ENCODE measurements at places on chromosomes 12 and 14. TPM values are rescaled to one million over a fixed set of nuclear protein-coding genes. Genes with fewer than 3 reads are reported as not detected.
A peak's percentile ranks its signal among the peaks of the same experiment; 100 is the strongest.

The CYP27B1 gene
- total RNA-seq: 1.6 TPM

DNA sequence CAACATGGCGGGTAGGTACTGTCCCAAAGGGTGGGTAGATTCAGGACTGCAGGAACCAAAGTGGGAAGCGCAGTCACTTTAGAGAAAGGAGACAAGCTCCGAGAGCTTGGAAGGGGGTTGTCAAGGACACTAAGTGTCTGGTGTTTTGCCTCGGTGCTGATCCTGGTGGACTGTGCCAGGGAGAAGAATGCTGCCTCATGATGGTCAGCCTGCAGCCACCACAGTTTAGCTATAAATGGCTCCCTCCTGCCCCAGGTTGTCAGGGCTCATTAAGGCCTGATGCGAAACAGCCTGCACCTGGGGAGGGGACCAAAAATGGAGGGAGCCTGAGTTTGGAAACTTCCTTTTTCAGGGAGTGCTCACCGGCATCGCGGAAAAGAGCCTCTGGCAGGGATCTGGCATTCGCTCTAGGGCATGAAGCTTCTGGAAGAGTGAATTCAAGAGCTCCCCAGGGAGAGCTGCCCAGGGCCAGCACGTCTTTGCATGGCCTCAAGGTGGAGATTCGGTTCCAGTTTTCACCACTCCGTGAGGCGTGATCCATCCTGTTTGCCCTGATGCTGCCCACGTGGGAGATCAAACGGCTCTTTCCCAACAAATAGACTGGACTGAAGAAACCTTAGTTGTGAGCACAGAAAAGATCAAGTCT, 164.0 kb downstream of the FOXN3 start:
- peak; percentile 56 for ATAC-seq

The PTPRR gene
- total RNA-seq: not detected

DNA sequence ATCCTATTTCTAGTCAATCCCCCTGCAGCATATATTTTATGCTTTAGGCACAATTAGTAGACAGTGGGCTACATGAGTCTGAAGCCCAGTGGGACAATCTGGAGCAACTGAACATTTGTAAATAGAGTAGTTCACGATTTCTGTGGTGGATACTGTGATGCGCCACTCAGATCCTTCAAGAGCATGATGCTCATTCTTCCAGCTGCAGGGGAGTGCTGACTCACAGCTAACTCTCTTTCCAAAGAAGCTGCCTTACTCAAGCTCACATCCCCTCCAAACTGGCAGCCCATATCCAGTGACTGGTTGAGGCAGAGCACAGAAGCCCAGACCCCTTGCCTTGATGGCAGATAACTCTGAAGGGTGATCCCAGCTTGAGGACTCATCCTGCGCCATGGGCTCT, 224.2 kb upstream of the EEA1 start:
- no peak for ATAC-seq

- peak; percentile 17 for ATAC-seq
These were observed 29.1 kb upstream of the SLC38A2 start for GRCh38 chr12:46401662-46402061.

DNA sequence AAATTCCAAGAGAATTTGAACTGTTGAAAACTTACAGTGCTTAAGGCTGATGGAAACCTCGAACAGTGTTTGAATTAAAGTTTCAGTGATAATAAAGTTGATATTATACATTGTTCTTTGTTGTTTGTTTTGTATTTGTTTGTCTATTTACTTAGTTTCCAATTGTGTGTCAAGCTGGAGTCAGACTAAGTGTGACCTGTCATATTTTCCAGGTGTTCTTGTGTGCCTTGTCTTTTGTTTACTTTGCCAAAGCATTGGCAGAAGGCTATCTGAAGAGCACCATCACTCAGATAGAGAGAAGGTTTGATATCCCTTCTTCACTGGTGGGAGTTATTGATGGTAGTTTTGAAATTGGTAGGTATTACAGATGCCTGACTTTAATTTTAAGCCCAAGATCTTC, 6.0 kb downstream of the SLCO1C1 start:
- no peak for ATAC-seq

DNA sequence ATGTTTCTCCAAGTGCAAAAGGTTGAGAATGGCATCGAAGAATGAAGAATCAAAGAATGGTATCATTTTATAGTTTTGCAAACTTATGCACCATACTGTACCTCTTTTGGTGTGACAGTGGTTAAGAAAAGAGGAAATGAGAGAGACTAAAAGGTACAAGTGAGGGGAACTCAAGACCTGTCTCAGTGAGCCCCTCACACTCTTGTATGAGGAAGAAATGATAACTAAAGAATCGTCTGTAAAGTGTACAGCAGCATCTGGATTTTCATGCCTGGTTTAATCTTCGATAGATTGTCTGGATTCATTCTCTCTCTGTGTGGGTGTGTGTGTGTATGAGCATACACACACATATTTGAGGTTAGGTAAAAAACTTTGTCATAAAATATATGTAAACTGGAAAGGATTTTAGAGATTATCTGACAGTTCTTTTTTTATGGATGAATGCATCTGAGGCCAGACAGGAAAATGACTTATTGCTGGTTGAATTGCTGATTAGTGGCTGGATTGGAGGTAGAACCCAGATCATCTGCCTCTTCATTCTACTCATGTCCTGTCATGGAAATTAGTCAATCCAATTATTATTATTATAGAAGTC, 16.0 kb upstream of the SLC38A2 start:
- no peak for ATAC-seq

DNA sequence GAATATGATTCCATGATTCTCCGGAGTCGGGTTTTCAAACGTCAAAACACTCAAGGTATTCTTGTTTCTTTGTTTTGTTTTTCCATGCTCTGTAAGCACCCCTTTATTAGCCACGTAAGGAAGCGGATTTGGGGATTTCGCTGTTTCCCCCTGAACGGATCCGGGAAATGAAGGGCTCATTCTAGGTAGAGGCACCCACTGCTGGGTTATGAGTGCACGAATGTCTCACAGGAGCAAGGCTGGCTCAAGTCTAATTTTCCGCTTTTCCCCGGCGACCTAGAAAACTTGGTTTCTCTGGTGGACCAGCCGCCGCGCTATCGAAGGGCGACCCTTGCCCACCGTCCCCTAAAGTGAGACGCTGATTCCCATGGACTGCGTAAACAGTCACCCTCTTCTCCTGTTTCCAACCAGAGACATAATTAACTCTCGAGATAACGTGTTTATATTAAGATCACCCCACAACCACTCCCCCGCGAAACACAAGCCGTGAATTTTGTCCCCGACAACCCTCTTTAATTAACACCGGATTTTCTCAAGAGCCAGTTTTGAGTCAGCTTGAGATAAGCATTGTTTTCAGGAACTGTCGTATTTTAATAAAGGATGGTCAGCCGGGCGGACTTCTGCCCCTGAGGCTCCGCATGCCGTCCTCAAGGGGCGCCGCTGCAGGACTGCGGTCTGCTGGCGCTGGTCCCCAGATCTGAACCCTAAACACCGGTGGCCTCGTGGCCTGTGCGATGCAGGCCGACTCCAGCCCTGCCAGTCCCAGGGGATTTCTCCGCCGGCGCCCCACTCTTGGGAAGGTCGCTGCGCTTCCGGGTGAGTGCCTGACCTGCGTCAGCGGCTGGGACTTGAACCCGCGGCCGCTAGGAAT, 515 bp upstream of the ABCC9 start:
- ATAC-seq: no peak

The MDP1 gene
- 9.5 TPM for total RNA-seq

The PLEK2 gene
- 24.5 TPM for total RNA-seq

The MUCL1 gene
- total RNA-seq: not detected

The TSPAN8 gene
- total RNA-seq: 0.60 TPM

The SMIM41 gene
- total RNA-seq: not detected

GRCh38 chr12:59459966-59460660, 135.7 kb upstream of the SLC16A7 start:
- no peak for ATAC-seq

GRCh38 chr12:66637699-66638301, 41.1 kb downstream of the GRIP1 start:
- no peak for ATAC-seq

DNA sequence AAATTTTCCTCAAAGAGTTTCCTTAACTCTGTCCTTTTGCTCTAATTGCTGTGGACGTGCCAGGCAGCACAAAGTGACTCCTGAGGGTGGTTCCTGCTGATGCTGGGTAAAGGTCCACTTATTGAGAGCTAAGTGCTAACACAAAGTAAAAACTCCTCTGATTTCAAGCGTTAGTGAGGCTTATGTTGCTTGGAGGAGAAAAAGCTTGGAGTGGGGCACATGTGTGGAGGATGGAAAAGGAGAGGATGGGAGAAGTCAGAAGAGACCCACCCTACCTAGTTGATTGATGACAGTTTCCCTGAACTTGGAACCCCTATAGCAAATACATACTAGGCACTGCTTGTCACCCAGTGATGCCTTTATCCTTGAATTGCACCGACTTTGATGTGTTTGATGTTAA, 10.1 kb upstream of the SLC11A2 start:
- no peak for ATAC-seq

The P2RX4 gene
- total RNA-seq: 5.0 TPM

DNA sequence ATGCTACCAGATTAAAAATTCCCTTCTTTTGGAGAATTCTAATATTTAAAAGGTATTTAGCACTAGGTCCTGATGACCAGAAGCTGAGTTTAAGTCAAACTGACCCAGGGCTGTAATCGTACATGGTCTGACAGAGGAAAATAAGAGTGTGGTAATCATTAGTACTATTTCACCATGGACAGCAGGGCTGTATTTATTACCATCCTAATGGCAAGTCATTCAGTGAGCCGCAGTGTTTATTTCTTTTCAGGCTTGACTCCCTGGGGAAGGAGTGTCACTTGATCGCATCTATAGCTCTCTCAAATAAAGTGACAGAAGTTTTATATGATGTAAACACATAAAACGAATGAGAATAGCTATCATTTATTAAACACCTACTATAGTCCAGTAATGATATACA, 261.8 kb downstream of the BTG1 start:
- ATAC-seq: no peak

- ATAC-seq: no peak
These were observed 268.7 kb downstream of the TMEM132D start for GRCh38 chr12:129635021-129635685.

GRCh38 chr14:100682749-100683148, 43.9 kb upstream of the DLK1 start:
- no peak for ATAC-seq

The ARPC3 gene
- 289 TPM for total RNA-seq

GRCh38 chr12:41941079-41941478, 203.6 kb downstream of the GXYLT1 start:
- ATAC-seq: no peak

- ATAC-seq: no peak
These were observed 29.5 kb downstream of the YAF2 start for GRCh38 chr12:42208574-42208973.

DNA sequence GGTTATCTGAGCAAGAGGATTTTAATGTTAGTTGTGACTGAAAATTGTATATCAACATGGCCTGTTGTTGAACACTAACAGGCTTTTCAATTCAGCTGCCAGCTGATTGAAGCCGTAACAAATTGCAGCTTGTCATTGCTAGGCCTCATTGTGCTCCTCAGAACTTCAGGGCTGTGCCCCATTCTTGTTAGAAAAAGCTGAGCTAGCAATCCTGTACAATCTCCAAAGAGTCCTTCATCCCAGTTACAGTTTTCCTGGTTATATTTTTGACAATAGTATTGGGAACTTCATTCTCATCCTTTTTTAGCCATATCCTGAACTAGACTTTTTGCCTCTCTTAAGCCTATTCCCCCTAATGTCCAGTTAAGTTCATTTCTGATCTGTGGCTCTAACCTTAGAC, 564.1 kb upstream of the ATXN7L3B start:
- no peak for ATAC-seq

DNA sequence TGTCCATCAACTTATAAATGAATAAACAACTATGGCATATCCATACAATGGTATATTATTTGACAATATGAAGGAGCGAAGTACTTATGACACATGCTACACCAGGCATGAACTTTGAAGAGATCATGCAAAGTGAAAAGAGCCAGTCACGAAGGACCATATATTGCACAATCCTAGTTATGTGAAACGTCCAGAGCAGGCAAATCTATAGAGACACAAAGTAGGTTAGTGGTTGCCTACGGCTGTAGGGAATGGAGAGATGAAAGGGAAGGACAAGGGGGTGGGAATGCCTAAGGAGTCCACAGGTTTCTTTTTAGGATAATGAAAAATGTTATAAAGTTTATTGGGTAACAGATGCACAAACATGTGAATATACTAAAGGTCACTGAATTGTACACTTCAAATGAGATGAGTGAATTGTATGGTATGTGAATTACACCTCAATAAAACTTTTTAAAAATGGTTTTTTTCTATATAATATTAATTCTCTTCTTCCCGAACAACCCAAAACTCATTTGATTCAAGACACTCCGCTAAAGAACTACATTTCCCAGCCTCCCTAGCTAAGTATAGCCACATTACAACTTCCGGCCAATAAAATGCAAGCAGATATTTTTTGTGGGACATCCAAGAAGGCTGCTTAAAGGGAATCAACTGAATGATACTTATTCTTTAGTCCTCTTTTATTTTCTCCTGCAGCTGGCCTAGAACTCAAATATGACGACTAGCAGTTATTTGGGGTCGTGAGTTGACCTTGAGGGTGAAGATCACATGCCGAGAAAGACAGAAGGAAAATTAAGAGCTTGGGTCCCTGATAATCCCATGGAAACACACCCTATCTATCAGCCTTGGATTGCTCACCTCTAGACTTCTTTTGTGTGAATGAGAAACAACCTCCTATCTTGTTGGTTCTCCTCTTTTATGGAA, 187.2 kb downstream of the TTC8 start:
- ATAC-seq: no peak

DNA sequence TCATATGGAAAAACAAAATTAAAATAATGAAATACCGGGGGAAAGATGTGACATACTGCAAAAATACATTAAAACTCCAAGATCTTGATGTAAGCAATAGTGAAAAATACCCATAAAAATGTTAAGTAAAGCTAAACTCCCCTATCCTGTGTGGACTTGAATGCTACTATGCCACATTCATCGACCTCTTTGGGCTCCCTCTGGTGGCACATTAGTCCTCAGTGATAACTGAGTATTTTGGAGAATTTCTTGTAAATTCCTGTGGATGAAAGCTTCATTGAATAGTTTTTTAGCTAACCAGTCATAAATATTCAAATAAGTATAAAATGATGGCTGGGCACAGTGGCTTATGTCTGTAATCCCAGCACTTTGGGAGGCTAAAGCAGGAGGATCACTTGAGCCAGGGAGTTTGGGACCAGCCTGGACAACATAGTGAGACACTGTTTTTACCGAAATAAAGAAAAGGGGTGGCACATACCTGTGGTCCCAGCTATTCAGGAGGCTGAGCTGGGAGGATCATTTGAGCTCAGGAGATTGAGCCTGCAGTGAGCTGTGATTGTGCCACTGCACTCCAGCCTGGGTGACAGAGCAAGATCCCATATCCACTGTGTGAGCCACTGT, 42.4 kb upstream of the SGPP1 start:
- ATAC-seq: peak; percentile 57

The GDF3 gene
- total RNA-seq: not detected

The TAS2R31 gene
- total RNA-seq: 0.92 TPM

DNA sequence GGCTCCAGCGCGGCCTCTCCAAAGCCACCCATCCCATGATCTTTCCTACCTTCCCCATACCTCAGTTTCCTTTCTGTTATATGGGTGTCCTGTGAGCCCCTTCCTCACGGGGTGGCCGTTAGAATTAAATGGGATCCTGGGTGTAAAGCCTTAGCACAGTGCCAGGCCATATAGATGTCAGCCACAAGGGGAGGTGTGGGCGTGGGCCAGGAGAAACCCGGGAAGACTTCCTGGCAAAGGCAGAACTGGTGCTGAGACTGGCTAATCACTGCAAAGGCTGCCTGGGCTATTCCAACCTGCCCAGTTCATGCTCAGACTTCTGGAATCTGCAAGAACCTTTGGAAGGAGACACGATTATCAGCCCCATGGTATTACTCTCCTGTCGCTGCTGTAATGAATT, 11.0 kb upstream of the NCOR2 start:
- ATAC-seq: peak; percentile 19

All from esophagus mucosa (tissue), 1 donor.